HepG2 (cell line): ENCODE measurements at places on chromosomes 1 and 21. TPM values are rescaled to one million over a fixed set of nuclear protein-coding genes. Genes with fewer than 3 reads are reported as not detected.

Gene SEC16B
- 4.6 and 6.9 TPM in 2 replicates for polyA plus RNA-seq

Gene SLC45A1
- polyA plus RNA-seq, result 0.05 TPM in 1 of 2 replicates, not detected in the other

Gene TNFSF18
- not detected in 2 replicates for polyA plus RNA-seq

Gene TRIM58
- not detected in 2 replicates for polyA plus RNA-seq

Gene DSCAM
- polyA plus RNA-seq, result not detected in 2 replicates

Gene LSM10
- 52.0 and 61.6 TPM in 2 replicates for polyA plus RNA-seq

Gene SPTA1
- polyA plus RNA-seq, result not detected in 2 replicates

Gene COQ8A
- 60.4 and 72.2 TPM in 2 replicates for polyA plus RNA-seq

Gene PIP5K1A
- 61.1 and 65.1 TPM in 2 replicates for polyA plus RNA-seq

Gene ZMYND12
- polyA plus RNA-seq, result 0.29 and 0.71 TPM in 2 replicates

Gene COL16A1
- 4.3 and 5.1 TPM in 2 replicates for polyA plus RNA-seq

Gene NUF2
- polyA plus RNA-seq, result 13.6 and 26.0 TPM in 2 replicates

Gene THEM5
- polyA plus RNA-seq, result not detected in 2 replicates

Gene RRAGC
- 6.4 and 8.0 TPM in 2 replicates for polyA plus RNA-seq

Gene GPR89A
- polyA plus RNA-seq, result 16.7 and 23.4 TPM in 2 replicates
